Fibroblast of gingiva (primary cell): ENCODE measurements at places on chromosomes 4 and X.

- no peak for DNase-seq
Measured at GRCh38 chrX:48196745-48197201, at the start of gene SSX5. Gene SSX5, minus strand, starts transcription at chrX:48196795. Its CDS starts 1,437 bp downstream, at chrX:48195358.

- no peak for DNase-seq
Measured at GRCh38 chr4:68460085-68460484, 12.8 kb downstream of the TMPRSS11E start.

DNA sequence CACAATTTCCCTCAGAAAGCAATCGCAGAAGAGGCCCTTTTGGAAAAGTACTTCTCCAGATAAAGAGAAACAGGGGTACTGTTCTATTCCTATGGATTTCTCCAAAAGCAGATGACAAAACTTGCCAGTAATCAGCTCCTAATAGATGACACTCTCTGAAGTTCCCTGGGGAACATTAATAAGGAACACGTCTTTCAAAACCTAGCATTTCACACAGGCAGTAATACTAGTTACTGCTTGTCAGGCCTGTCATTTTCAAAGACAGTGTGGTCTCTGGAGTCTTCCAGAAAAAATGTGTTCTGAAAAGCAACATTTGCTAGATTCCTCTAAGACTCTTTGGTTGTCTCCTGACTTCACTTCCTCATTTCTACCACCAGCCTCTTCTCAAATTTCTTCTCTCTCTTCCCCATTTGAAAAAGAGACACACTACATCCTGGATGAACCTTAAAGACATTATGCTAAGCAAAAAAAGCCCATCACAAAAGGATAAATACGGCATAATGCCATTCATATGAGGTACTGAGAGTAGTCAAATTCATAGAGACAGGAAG is 47.3 kb downstream of the CHRDL1 start:
- no peak for DNase-seq

- DNase-seq = no peak
Measured at GRCh38 chr4:140637836-140638235, 69.1 kb upstream of the UCP1 start.
